ENCODE measurements at places on chromosomes 3 and 15.

DNA sequence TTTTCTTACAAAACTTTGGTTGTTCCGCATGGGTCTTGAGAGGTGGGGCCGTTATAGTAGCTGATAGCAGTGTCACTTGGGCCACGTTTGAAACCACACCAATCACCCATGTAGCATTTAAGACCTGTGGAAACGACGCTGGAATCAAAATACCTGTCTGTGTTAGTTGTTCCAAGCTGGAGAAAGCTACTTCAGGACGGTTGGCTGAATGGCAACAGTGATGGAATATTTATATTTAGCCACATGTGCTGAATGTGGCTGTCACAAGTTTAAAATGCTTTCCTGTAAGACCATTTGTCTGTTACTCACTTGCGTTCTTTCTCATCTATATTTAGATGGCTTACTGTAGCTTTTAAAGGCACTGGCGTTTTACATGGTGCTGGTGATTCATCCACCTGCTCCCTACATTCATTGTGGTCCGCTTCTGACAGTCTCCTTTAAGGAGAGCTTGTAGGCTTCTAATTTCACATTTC is 1.4 kb downstream of the DNAJA4 start:
- peak; percentile 7 for DNase-seq

- DNase-seq: no peak
Measured at GRCh38 chr3:79111375-79112052, 656.3 kb downstream of the ROBO1 start.

DNA sequence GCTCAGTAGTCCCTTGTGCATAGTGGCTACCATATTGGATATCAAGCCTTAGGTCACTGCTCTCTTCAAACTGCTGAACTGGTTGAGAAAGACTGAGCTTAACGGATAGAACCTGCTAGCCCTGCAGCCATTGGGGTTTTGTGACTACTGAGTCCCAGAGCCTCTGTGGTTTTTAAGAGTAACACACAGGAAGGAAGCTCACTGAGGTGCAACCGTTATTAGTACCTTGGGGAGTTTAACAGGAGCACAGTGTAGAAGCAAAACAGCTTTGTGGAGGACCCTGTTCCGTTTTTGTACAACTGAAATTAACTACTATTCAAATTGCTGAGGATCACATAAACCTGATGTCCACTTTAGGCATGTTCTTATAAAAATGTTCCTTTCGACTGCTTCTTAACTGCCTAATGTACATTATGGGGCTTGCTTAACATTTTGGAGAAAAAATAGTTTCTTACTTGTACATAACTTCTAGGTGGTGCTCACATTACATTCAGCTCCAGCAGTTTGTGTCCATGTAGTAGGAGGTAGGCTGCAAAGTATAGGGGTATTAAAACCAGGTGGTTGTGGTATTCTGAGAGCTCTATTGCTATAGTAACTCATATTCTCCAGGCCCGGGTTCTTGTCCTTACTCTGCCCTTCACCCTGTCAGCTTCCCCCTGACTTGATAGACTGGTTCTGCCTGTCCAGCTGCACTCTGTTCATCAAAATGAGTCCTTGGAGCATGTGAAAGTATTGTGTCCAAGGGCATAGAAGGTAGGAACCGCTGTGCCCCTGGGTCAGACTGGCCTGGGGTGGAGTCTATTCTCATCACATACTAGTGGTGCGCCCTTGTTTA is 17.3 kb downstream of the PXK start:
- DNase-seq: peak; percentile 23

GRCh38 chr15:101092156-101092866 is 159.5 kb downstream of the CHSY1 start:
- DNase-seq: peak; percentile 92

DNA sequence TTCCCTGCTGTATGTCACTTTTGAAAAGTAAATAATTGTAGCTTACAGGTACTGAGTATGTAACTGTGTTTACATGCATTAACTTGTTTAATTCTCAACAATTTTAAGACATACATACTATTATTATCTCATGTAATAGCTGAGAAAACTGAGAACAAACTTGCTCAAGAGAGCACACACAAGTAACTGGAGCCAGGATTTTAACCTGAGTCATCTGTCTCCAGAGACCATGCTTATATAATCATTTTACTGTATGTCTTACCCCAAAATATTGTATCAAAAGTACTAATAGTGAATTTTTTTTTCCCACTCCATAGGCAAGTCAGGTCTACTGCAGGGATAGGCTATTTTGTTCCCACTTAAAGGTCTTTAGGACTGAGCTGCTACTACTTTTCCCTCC is 95.4 kb downstream of the FEZF2 start:
- no peak for DNase-seq

GRCh38 chr3:142243134-142243533 is 17.7 kb upstream of the GK5 start:
- DNase-seq: no peak

- no peak for DNase-seq
Measured at GRCh38 chr3:121493431-121493830, 52.4 kb downstream of the POLQ start.

Measured in inflammatory macrophage (primary cell).